ENCODE measurements at places on chromosomes 3 and 15. TPM values are rescaled to one million over a fixed set of nuclear protein-coding genes. Genes with fewer than 3 reads are reported as not detected.
A peak's percentile ranks its signal among the peaks of the same experiment; 100 is the strongest.

DNA sequence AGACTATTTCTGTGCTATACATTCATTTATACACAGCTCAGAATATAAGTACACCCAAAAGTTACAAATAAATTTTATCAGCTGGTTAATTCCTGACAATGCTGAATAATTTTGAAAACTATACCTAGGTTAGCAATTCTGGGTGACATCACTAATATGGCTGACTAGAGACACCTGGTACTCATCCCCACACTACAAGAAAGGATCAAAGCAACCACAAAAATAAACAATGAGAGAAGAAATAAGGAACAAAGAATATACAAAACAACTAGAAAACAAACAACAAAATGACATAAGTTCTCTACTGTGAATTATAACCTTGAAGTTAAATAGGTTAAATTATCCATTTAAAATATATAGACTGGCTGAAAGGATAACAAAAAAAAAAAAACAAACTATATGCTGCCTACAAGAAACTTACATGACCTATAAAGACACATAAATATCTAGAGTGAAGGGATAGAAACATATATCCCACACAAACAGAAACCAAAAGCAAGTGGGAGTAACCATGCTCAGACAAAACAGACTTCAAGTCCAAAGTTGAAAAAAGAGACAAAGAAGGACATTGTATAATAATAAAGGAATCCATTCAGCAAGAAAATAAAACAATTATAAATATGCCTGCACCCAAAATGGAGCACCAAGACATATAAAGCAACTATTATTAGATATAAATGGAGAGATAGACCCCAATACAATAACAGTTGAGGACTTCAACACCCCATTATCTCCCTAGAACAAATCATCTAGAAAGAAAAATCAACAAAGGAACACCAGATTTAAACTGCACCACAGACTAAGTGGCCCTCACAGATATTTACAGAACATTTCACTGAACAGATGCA lies 57.8 kb downstream of the IMPG2 start:
- H3K36me3 ChIP-seq, result no peaks in the 10 kb centered on the region
- no peak overlapping the region for H3K4me3 ChIP-seq
- no peak overlapping the region for H3K27ac ChIP-seq
- H3K4me1 ChIP-seq, result peaks cover 12% of the 10 kb centered on the region
- DNase-seq, result no peak

- DNase-seq, result no peak
- H3K4me3 ChIP-seq, result no peak overlapping the region
- no peaks in the 10 kb centered on the region for H3K36me3 ChIP-seq
- H3K27me3 ChIP-seq, result no peaks in the 10 kb centered on the region
Observed at GRCh38 chr15:91508633-91509032, 344.9 kb upstream of the SLCO3A1 start.

- H3K4me3 ChIP-seq, result no peak overlapping the region
- no peak for DNase-seq
- H3K4me1 ChIP-seq, result peaks cover 36% of the 10 kb centered on the region
- no peak overlapping the region for H3K27ac ChIP-seq
- H3K27me3 ChIP-seq, result no peaks in the 10 kb centered on the region
- H3K36me3 ChIP-seq, result no peaks in the 10 kb centered on the region
Observed at GRCh38 chr3:5136211-5136918, 14.3 kb downstream of the ARL8B start.

The FBXW12 gene
- total RNA-seq, result 0.65 TPM

GRCh38 chr3:193145248-193145647 lies 95.8 kb upstream of the PLAAT1 start:
- no peak overlapping the region for H3K27ac ChIP-seq
- H3K4me3 ChIP-seq, result no peak overlapping the region
- peaks cover 3% of the 10 kb centered on the region for H3K4me1 ChIP-seq
- no peaks in the 10 kb centered on the region for H3K36me3 ChIP-seq
- no peaks in the 10 kb centered on the region for H3K27me3 ChIP-seq

- no peak overlapping the region for H3K4me3 ChIP-seq
- H3K27me3 ChIP-seq, result no peaks in the 10 kb centered on the region
- no peaks in the 10 kb centered on the region for H3K36me3 ChIP-seq
- no peak for DNase-seq
Observed at GRCh38 chr3:35523074-35523473, 116.3 kb upstream of the ARPP21 start.

The P2RY1 gene
- total RNA-seq, result 3.0 TPM

The ZKSCAN7 gene
- 1.8 TPM for total RNA-seq

The GPR176 gene
- 8.4 TPM for total RNA-seq

- H3K4me3 ChIP-seq, result no peak overlapping the region
- peaks cover 9% of the 10 kb centered on the region for H3K4me1 ChIP-seq
- peaks cover 24% of the 10 kb centered on the region for H3K36me3 ChIP-seq
- no peaks in the 10 kb centered on the region for H3K27me3 ChIP-seq
Observed at GRCh38 chr3:25584011-25584789, 80.5 kb downstream of the TOP2B start.

GRCh38 chr3:126314790-126315658 lies 42.2 kb downstream of the KLF15 start:
- no peak overlapping the region for H3K4me3 ChIP-seq
- H3K4me1 ChIP-seq, result no peaks in the 10 kb centered on the region
- H3K27ac ChIP-seq, result no peak overlapping the region
- H3K36me3 ChIP-seq, result no peaks in the 10 kb centered on the region
- H3K27me3 ChIP-seq, result no peaks in the 10 kb centered on the region
- peak; percentile 91 for DNase-seq

- H3K4me3 ChIP-seq, result no peak overlapping the region
- no peak overlapping the region for H3K27ac ChIP-seq
- H3K4me1 ChIP-seq, result no peaks in the 10 kb centered on the region
- DNase-seq, result no peak
- H3K27me3 ChIP-seq, result no peaks in the 10 kb centered on the region
Observed at GRCh38 chr3:104933972-104934371, 432.7 kb upstream of the ALCAM start.

GRCh38 chr3:175898194-175898593 lies 1039.1 kb downstream of the NAALADL2 start:
- H3K4me3 ChIP-seq, result no peak overlapping the region
- H3K27me3 ChIP-seq, result no peaks in the 10 kb centered on the region
- H3K36me3 ChIP-seq, result no peaks in the 10 kb centered on the region
- H3K27ac ChIP-seq, result no peak overlapping the region
- no peaks in the 10 kb centered on the region for H3K4me1 ChIP-seq

DNA sequence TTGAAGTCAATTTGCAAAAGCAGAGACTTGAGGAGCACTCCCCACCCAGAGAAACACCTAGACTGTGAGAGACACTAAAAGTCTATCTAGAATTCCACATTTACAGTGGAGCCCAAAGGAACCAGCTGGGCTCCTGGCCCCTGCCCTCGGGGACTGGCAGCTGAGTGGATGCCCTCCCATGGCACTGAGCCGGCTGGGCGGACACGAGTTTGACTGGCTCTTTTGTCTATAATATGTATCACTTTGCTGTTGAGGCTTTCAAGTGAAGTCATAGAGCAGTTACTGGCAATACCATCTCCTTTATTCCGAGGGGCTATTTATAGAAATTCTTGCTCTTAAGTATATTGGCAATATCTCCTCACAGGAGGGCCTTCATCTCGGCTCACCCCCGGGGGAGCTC lies 65.8 kb upstream of the TNFAIP8L3 start:
- no peaks in the 10 kb centered on the region for H3K36me3 ChIP-seq
- peaks cover 11% of the 10 kb centered on the region for H3K4me1 ChIP-seq
- peak; percentile 57 for DNase-seq
- no peaks in the 10 kb centered on the region for H3K27me3 ChIP-seq

DNA sequence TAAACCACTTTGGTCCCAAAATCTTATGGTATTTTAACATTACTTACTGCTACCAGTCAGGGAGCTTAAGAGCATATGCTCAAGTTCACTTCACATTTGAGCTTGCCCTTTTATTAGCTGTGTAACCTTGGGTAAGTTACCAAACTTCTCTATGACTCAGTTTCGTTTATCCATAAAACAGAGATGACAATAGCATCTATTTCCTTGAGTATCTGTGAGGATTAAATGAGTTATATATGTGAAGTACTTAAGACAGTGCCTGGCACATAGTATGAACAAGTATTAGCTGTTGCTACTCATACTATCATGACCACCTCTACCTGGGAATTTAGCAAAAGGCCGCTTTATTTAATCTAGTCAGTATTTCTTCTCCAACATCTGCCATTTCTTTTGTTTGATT lies 5.9 kb downstream of the ATOSA start:
- DNase-seq, result no peak
- H3K4me1 ChIP-seq, result peaks cover 60% of the 10 kb centered on the region

The CASR gene
- not detected for total RNA-seq

DNA sequence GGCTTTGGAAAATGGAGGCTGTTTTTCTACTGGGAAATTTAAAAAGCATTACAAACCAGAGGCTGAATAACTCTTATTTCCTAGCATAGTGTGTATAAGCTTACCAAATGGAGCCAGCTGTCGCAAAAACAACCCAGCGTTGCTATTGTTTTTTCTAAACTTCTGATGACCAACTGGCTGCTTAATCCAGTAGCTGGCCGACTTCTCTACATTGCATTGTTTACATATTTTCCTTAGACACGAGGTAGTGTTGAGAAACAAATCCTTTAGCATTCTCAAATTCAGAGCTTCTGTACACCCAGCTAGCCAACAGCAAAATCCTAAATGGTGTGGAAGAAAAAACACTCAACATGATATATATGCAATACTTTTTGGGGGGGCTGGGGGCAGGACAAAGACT lies 161.0 kb upstream of the ADAMTS9 start:
- no peak for DNase-seq
- no peaks in the 10 kb centered on the region for H3K36me3 ChIP-seq
- H3K4me1 ChIP-seq, result peaks cover 9% of the 10 kb centered on the region

DNA sequence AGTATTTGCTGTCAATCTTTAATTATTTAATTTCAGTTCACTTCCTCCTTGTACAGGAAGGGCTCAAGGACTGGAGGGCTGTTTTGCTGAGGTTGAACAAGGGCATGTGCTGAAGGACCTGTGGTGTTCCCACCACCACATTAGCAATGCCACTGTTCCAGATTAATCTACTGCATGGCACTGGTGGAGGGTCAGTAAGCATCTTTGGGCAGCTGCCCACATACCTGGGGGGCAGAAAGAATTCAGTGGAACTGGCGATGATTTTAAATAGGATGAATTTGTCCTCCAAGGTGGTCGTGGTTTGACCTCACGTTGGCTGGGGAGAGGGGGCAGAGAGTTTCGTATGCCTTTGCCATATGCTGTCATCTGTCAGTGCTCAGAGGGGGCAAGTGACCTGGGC lies 244.8 kb downstream of the TLE3 start:
- no peaks in the 10 kb centered on the region for H3K36me3 ChIP-seq
- DNase-seq, result no peak
- H3K27me3 ChIP-seq, result no peaks in the 10 kb centered on the region
- no peak overlapping the region for H3K4me3 ChIP-seq
- no peak overlapping the region for H3K27ac ChIP-seq

The GP9 gene
- not detected for total RNA-seq

GRCh38 chr3:31791090-31791430 lies 190.0 kb downstream of the OSBPL10 start:
- peaks cover 8% of the 10 kb centered on the region for H3K4me1 ChIP-seq
- H3K36me3 ChIP-seq, result no peaks in the 10 kb centered on the region
- no peak overlapping the region for H3K4me3 ChIP-seq
- H3K27ac ChIP-seq, result no peak overlapping the region
- H3K27me3 ChIP-seq, result no peaks in the 10 kb centered on the region
- DNase-seq, result no peak

DNA sequence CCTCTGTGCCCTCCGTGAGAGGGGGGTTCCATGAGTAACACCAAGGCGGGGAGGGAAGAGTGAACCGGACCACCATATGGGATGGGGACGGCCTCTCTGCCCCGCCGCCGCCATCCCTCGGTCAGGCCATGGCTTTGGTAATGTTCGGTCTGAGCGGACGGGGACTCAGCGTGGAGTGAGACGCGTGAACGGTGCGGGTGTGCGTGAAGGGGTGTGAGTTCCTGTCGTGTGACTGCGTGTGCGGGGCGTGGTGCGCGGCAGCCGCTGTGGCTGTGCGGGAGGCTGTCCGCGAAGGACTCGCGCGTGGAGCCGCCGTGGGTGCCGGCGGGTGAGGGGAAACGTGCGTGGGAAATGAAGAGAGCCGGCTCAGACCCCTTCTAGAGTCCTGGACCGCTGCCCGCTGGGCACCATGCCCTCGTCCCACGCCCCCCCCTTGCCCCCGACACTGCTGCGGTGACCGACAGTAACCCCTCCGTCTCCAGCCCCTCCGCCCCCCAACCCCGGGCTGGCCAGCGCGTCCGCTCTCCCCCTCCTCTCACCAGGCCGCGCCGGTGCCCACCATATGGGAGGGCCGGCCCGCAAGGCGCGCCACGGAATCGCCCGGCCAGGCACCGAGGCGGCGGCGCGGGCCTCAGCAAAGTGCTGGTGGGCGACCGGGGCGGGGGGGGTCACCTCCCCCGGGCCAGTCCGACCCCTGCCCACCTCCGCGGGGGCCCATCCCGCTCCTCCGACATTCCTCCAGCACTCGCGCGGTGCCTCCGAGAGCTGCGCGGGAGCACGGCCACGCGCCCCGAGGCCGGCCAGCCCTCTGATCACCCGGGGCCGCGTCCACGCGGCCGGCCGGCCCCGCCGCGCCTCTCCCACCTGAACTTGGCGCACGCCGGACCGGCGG lies 589 bp downstream of the KLF15 start:
- H3K4me1 ChIP-seq, result peaks cover 52% of the 10 kb centered on the region
- H3K4me3 ChIP-seq, result peak overlapping the region; percentile 98
- peaks cover 9% of the 10 kb centered on the region for H3K36me3 ChIP-seq
- no peak for DNase-seq
- peak overlapping the region; percentile 98 for H3K27ac ChIP-seq

DNA sequence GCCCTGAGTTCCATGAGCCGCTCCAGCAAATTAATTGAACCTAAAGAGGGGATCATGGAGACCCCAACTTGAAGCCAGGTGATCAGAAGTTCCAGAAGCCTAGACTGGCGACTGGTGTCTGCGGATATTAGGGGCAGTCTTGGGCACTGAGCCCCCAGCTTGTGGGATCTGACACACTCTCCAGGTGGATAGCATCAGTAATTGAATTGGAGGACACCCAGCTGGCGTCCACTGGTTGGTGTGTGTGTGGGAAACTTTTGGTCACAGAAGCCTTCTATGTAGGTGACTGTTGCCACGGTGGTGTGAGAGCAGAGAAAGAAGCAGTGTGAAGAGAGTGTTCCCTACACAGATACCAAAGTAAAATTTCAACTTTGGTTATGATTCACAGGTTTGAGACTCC lies 106.0 kb upstream of the ADPGK start:
- no peak for DNase-seq
- no peaks in the 10 kb centered on the region for H3K27me3 ChIP-seq
- no peaks in the 10 kb centered on the region for H3K4me1 ChIP-seq
- H3K27ac ChIP-seq, result no peak overlapping the region
- no peaks in the 10 kb centered on the region for H3K36me3 ChIP-seq

Measured in esophagus muscularis mucosa (tissue), 4 donors.